Fibroblast of gingiva (primary cell): ENCODE measurements at places on chromosomes 3 and 15.
A peak's percentile ranks its signal among the peaks of the same experiment; 100 is the strongest.

DNA sequence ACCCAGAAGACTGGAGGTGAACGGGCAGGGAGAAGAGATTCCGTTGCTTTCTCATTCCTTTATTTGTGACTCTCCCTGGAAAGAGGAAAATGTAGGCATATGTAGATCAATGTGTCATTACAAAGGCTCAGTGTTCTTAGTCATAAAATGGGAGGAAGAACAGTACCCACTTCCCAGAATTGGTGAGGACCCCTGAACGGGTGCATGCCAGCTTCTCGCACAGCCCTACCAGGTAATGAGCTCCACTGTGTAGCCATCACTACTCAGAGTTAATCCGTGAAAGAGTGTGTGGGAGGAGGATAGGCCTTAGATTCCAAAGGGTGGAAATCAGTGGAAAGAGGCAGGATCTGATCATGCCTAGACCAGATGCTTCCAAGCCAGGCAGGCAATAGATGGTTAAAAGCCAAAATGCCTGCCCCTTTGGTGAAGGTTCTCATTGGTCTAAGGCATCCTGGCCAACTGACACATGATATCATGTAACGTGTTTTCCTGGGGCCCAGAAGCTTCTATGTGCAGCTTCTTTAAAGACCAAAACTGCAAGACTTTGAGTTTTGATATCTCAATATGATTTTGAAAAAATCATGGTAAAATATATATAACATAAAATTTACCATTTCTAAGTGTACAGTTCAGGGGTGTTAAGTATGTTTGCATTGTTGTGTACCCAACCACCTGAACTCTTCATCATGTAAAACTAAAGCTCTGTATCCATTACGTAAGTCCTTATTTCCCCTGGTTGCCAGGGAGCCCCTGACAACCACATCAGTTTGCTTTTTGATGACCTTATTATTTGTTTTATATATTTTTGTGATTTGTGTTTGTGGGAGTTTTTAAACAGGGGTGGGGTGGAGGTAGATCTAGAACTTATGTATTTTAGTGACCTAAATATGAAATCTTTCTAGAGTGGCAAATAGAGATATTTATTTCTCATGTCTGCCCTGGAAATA is 402.2 kb upstream of the CFAP20DC start:
- DNase-seq: no peak

- DNase-seq: no peak
Measured at GRCh38 chr3:142273501-142273900, 48.1 kb upstream of the GK5 start.

GRCh38 chr3:187533797-187534196 is 136.4 kb downstream of the SST start:
- no peak for DNase-seq

GRCh38 chr15:73965094-73965757 is 26.9 kb downstream of the STOML1 start:
- DNase-seq: no peak

DNA sequence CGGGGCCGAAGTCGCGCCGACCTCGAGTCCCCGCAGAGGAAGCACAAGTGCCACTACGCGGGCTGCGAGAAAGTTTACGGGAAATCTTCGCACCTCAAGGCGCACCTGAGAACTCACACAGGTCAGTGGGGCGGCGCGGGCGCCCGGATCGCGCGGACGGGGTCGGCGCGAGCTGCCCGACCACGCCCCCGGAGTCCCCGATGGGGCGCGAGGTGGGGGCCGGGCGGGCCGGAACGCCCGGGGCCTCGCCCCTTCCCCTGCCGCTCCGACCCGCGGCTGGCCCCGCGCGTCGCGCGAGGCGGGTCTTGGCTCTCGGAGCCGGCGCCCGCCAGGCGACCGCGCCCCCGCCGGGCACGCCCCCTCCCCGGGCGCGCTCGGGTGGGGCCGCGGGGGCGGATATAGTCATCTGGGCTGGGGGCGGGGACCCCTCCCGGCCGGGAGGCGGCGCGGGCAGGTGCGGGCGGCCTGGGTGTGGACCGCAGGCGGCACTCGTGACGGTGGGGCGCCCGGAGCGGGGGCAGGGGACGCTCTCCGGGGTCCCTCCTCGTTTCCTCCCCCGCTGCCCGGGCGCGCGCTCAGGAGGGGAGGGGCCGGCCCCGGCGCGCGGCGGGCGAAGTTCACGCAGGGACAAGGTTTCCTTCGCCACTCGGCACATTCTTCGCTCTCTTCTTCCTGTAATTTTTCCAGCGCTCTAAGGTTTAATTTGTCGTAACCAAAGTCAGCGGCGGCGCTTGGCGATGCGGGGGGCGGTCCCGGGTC is 1.2 kb downstream of the KLF13 start:
- DNase-seq: peak; percentile 55

DNA sequence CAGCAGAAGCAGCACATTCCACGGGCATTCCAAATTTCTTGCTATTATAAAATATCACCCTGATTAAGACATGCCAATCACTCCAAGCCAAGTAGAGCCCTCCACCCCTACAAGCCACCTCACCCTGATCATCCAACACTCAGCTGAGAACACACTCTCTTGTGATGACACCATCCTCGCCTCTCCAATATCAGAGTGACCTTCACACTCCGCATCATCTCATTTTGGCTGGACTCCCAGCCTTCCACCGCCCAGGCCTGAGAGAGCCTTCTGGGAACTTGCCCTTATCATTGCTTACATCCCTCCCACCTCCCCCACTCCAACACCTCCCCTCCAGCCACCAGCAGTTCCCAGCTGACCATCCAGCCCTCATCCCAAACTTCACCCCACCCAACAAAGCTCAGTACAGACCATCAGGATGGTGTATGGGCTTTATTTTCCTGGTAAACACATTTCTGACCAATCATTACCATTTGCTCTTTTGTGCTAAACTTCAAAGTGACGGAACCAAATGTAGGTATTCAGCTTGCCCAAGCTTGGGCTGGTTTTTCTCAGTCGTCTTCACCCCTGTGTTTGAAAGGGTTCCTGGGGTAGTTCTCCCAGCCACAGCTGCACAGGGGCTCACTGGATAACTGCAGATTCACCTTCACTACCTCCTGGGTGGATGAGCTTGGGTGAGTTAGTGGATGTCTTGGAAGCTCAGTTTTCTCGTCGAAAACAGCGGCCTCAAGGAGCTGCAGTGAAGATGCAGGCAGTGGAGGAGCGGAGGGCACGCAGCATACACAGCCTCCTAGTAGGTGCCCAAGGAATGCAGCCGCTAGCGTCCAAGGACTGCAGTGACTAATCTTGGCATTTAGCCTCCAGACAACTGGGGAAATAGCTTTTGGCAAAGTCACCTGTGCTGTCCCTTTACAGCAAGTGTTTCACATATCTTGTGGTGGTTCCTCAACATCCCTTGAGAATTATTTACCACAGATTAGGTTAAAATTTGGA is 115.1 kb downstream of the LIPC start:
- DNase-seq: peak; percentile 87

DNA sequence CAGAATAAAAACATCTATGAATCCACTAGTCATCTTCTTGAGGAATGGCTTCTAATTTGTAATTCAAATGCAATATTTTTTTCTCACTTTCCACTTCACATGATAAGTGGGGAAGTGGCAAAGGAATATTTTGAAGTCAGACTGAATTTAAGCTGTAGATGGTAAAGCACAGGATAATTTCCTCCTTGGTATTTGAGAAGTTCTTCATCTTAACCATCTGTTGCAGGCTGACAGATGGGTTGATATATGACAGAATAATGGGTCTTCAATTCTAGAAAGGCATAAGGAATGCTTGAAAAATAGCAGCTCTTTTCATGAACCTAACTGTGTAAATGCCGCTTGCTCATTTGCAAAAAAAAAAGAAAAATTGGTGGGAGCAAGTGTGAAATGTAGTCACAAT is 66.5 kb upstream of the SNTN start:
- no peak for DNase-seq

DNA sequence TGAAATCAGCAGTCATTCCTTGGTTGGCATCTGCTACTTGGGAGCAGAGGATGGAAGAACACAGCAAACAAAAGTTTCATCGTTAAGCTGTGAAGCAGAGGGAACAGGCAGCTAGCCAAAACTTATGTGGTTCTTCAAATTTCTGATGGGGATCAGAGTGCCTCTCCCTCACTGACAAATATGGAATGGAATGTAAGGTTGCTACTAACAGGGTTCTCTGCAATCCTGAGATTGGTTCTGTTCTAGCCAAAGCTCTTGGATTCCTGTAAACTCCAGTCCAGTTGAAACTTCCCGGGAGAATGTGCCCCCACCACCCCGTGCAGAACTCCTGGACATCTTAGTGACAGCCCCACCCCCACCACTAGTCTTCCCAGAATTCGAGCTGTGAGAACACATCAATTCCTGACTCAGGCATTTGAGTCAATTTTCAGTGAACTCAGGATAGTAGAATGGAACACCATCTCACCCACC is 55.9 kb upstream of the PHLDB2 start:
- peak; percentile 99 for DNase-seq

GRCh38 chr3:54784021-54784420 is 143.8 kb downstream of the LRTM1 start:
- DNase-seq: no peak

GRCh38 chr3:51401735-51402134 is 10.7 kb downstream of the RBM15B start:
- DNase-seq: no peak

- no peak for DNase-seq
Measured at GRCh38 chr15:58582160-58582559, 150.4 kb downstream of the LIPC start.

- no peak for DNase-seq
Measured at GRCh38 chr3:115384381-115384780, 237.3 kb upstream of the ZBTB20 start.
